Stimulated activated CD4-positive, alpha-beta T cell treated with anti-CD3 and anti-CD28 coated beads, Interleukin-2, amount 100 ng/mL, for 24 hours (primary cell): ENCODE measurements at places on chromosomes 12 and 14.

GRCh38 chr12:58186914-58187313 is 245.5 kb downstream of the ATP23 start:
- DNase-seq = no peak

DNA sequence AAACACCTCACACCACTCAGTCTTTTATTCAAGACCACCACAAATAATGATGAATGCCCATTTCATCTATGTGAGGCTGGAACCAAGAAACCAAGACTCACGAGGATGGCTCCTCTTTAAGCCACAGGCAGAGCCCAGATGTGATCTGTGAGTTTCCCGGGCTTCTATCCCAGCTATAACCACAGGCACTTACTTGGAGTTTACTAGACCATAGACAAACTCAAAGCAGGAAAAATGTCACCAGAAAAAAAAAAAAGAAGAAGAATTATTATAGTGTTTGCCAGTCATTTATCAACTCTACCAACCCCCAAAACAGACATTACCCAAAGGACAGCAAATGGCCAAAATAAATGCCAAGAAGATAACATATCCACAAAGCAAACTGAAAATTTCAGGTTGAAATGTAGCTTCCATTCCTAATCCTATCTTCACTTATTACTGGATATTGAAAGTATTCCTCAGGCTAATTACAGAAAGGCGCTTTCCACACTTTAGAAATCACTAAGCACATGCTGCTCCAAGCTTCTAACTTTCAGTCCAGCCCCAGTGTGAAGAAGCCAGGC is 44.7 kb downstream of the ZFYVE1 start:
- DNase-seq = no peak

DNA sequence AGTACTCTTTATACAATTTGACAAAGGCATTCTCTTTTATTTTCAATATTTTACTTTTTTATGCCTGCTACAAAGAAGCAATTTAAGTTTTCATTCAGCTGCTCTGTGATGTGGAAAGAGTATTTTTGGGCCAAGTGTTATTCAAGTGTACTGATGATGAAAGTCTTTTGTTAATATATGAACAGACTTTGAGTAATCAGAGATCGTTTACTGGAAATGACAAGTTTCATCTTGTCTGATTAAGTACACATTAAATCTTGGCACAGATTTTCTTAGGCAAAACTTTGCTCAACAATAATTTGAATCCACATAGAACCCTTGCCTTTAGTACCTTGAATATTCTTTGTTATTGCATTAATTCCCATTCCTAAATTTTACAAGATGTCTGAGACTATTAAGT is 13.3 kb upstream of the PZP start:
- no peak for DNase-seq

DNA sequence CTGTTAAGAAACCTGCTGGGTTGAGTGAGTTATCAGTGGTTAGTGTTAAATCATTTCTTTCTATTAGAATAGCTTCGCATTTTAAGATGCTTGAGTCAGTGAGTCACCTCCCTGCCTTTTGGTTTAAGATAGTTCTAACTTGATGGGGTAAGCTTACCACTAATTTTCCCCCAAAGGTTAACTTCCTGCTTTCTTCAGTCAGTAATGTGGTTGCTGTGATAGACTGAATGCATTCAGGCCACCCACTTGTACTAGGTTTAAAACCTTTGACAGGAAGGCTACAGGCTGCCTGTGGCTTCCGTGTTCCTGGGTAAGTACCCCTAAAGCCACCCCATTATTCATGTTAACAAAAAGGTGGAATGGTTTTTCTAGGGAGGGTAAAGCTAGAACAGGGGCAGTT is 25.3 kb downstream of the CLEC2A start:
- DNase-seq = no peak

DNA sequence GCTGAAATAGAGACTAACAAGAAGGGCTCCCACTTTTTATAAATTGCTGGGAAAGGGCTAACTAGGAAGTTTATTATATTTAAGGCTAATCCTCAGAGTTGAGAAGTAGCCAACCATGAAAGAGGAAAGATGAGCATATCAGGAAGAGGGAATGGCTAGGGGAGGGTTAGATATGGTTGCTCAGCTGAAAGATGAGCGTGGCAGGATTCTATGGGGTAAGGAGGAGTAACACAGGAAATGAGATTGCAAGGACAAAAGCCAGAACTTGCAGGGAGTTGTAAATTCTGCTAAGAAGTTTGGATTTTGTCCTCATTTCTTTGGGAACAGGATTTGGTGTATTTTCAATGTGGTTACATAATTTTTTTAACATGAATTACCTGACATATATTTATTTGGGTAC is 127.4 kb upstream of the ATP2B1 start:
- no peak for DNase-seq

- no peak for DNase-seq
Observed at GRCh38 chr12:120970310-120970709, 8.0 kb upstream of the HNF1A start.

GRCh38 chr12:113284751-113285150 is 50.2 kb downstream of the SLC8B1 start:
- DNase-seq = no peak

GRCh38 chr12:70936203-70936813 is 15.8 kb upstream of the PTPRR start:
- DNase-seq = no peak

- no peak for DNase-seq
Observed at GRCh38 chr14:61113561-61114225, 132.6 kb downstream of the SLC38A6 start.

GRCh38 chr14:75871181-75871880 is 110.5 kb downstream of the TGFB3 start:
- DNase-seq = no peak

DNA sequence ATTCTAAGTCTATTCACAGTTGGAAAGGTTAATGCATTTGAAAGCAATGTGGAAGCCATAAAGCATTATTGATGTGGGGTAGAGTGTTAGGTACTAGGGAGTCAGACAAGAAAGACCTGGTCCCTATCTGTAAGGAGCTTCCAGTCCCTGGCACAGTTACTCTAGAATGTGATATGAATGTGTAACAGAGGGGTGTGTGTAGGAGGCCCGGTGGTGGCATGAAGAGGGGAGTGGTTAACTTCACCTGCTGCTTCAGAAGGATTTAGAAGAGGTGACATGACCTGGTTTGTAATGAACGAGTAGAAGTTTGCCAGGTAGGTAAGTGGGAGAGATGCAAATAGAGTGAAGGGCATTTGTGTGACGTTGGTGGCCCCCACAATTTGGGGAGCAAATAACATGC is 15.1 kb upstream of the GALNT6 start:
- DNase-seq = no peak

- DNase-seq = no peak
Observed at GRCh38 chr14:30974628-30975027, 50.8 kb upstream of the AP4S1 start.

DNA sequence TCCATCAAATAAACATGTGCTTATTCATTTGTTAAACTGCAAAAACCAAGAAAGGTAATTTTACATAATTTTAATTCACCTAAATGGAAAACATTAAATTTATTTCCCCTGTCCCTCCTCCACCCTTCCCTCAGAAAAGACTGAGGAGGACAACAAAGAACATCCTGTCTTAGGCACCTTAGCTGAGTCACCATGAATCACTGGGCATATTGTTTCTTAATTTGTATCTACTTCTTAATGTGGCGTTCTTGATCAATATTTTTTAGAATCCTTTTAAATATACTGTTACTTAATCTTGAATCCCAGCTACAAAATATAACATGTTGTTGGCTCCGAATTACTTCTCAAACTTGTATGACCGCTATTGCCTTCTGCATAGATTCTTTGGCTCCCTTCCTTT is 23.5 kb downstream of the SIX6 start:
- no peak for DNase-seq

DNA sequence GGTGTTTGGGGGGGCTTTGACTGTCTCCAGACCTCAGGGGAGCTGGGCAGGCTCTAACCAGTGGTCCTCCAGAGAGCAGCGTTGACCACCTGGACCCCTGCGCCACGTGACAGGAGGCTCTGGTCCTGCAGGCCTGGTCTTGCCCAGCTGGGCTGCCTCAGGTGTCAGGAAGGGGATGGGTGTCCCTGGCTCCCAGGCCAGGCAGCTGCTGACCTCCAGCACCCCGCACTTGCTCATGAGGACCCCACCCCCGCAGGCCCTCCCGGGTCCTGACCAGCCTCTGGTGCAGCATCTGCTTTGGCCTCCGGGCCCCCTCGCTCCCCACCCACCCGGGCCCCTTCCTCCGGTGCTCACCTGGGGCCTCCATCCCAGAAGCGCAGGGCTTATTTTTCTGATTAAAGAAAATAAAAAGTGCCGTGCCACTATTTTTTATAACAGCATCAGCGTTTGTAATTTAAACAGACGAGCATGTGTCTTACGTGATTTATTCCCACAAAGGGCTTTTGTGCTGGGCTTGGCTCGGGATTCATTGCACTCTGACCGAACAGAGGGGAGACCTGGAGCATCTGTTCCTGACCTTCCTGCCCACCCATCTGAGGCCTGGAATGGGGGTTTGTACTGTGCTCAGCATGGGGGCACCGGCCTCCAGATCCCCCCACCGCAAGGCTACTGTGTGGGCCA is 21.7 kb downstream of the FBRSL1 start:
- DNase-seq = no peak

DNA sequence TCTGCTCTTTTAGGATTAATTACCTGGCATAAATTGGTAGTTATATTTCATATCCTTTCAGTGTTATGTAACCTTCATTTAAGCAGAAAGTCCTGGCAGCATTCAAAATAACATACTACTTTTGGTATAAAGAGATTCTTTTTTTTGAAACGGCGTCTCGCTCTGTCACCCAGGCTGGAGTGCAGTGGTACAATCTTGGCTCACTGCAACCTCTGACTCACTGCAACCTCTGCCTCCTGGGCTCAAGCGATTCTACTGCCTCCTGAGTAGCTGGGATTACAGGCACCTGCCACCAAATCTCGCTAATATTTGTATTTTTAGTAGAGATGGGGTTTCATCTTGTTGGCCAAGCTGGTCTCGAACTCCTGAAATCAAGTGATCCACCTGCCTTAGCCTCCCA is 9.2 kb downstream of the KTN1 start:
- DNase-seq = no peak

DNA sequence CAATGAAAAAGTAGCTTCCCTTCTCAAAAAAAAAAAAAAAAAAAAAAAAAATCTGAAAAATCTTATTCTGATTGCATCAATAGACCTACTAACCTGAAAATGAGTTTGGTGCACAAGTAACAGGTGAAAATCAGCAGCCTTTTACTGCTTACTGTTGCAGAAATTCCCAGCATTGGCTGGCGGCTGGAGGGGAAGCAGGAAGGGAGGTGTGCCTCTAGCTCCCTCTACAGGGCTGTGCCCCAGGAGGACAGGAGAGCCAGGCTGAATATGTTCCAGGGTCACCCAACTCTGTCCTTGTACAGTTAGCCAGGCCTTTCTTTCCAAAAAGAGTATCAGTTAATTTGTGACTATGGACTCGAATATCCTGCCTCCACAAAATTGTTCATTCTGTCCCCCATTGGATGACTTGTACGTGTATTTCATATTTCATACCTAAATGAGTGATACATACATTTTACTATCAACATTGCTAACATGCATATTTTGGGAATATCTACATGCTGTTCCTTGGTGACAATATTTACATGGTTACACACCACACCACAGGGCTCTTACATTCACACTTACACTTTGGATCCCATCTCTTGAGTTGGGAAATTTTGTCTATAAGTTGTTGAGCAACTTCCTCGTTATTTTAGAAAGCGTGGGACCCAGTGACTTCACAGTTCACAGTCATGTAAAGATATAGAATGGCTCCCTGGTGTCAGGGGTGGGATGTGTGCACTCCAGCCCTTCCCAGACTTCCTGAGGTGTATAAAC is 124.8 kb downstream of the SAMD4A start:
- DNase-seq = peak; percentile 49

DNA sequence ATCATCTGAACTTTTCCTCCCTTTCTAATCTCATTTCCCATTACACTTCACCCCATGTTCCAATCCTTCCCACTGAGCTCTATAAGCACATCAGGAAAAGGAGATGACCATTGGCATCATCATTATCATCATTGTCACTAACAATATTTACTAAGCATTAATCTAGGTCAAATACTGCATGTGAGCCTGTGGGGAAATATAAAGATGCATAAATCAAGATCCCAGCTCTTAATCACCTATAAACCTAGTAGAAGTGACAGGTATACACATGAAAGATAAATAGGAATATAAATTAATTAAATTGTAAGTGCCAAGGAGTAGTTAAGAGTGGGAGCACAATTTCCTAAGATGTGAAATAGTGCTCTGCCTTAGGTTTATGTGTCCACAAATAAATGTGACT is 100.6 kb downstream of the OTOGL start:
- DNase-seq = no peak

GRCh38 chr14:48582938-48583337 is 907.5 kb upstream of the MDGA2 start:
- no peak for DNase-seq

- DNase-seq = no peak
Observed at GRCh38 chr12:13120413-13120812, 16.9 kb upstream of the GSG1 start.

DNA sequence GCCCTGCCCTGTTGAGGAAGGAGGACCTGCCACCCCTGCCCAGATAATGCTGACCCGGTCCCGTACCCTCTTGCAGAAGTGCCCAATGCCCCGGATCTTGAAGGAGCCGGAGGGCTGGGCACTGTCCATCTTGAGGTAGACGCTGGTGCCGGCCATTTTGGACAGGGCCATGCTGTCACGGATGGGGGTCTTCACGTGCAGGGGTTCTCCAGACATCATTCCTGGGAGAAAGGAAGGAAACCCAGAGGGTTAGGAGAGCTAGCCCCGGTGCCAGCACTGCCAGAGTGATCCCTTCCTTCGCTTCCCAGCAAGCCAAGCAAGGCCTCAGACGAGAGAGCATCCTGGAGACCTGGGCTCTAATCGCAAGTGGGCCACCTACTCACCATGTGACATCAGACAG is 4.2 kb downstream of the SDS start:
- no peak for DNase-seq

- no peak for DNase-seq
Observed at GRCh38 chr12:52436000-52436827, 2.0 kb upstream of the KRT75 start.

DNA sequence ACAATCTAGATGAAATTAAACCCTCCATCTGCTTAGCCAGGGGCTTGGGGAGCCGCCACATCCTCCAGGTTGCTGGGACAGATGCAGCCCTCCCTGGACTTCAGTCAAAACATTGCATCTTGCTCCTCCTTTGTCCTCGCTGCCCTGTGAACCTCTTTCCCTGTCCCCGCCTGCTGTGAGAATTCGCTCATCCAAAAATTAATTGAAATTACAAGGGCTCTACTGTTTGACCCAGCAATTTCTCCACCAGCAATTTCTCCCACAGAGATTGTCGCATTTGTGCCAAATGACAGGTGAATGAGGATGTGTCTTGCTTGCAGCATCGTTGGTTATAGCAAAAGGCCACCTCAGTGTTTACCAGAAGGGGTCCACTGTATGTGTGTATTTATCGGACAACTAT is 5.0 kb upstream of the POP5 start:
- DNase-seq = no peak

- no peak for DNase-seq
Observed at GRCh38 chr12:10067264-10067663, 31.5 kb downstream of the CLEC1A start.

- DNase-seq = no peak
Observed at GRCh38 chr12:116217045-116217735, 60.3 kb downstream of the MED13L start.
